A549 (cell line): ENCODE measurements at places on chromosomes 5 and 9. TPM values are rescaled to one million over a fixed set of nuclear protein-coding genes. Genes with fewer than 3 reads are reported as not detected.

DNA sequence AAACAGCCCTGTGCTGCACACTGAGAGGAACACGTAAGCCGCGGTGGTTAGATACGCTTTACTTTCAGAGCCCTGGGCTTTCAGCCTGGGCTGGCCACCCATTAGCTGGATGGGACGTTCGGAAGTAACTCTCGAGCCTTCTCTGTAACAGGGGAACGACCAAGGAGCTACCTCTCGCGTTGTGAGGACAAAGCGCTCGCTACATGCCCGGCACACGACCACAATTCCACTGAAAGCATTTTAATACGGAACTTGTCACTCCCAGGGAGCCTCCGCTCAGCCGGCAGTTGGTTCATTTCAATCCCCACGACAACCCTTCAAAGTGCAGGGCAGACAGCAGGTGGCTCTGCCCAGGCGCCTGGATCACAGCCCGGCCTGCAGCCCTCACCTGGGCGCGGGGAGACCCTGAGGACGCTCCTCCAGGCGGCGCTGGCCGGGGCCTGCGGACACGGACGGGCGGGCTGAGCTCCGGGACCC lies 368 bp downstream of the SURF1 start:
- no peak for DNase-seq

- DNase-seq: no peak
Observed at GRCh38 chr5:142115937-142116614, 7.5 kb downstream of the NDFIP1 start.

Gene MLANA
- polyA plus RNA-seq: not detected in 3 replicates

Gene GABRA6
- not detected in 3 replicates for polyA plus RNA-seq

Gene KCNV2
- not detected in 3 replicates for polyA plus RNA-seq

Gene CAVIN4
- polyA plus RNA-seq: 0.62 to 0.86 TPM (median 0.79 TPM) in 3 replicates

Gene PCDHA8
- 0.05 to 0.10 TPM in 2 of 3 replicates, not detected in the other for polyA plus RNA-seq

Gene SPRY4
- polyA plus RNA-seq: 3.0 to 3.4 TPM (median 3.3 TPM) in 3 replicates

Gene AQP7
- 0.39 to 0.69 TPM (median 0.61 TPM) in 3 replicates for polyA plus RNA-seq
